Glutamatergic neuron (in vitro differentiated cells): ENCODE measurements at places on chromosomes 6 and 20. TPM values are rescaled to one million over a fixed set of nuclear protein-coding genes. Genes with fewer than 3 reads are reported as not detected.

The ZC3H12D gene
- total RNA-seq: 48.7 TPM

The SLC44A4 gene
- not detected for total RNA-seq

The FAM184A gene
- total RNA-seq: 20.0 TPM

The DDAH2 gene
- total RNA-seq: 266 TPM

The MOXD1 gene
- not detected for total RNA-seq

The LGSN gene
- total RNA-seq: not detected

The FLRT3 gene
- 5.7 TPM for total RNA-seq

The GPR63 gene
- 6.6 TPM for total RNA-seq

The TP53TG5 gene
- not detected for total RNA-seq

The LTB gene
- total RNA-seq: not detected

DNA sequence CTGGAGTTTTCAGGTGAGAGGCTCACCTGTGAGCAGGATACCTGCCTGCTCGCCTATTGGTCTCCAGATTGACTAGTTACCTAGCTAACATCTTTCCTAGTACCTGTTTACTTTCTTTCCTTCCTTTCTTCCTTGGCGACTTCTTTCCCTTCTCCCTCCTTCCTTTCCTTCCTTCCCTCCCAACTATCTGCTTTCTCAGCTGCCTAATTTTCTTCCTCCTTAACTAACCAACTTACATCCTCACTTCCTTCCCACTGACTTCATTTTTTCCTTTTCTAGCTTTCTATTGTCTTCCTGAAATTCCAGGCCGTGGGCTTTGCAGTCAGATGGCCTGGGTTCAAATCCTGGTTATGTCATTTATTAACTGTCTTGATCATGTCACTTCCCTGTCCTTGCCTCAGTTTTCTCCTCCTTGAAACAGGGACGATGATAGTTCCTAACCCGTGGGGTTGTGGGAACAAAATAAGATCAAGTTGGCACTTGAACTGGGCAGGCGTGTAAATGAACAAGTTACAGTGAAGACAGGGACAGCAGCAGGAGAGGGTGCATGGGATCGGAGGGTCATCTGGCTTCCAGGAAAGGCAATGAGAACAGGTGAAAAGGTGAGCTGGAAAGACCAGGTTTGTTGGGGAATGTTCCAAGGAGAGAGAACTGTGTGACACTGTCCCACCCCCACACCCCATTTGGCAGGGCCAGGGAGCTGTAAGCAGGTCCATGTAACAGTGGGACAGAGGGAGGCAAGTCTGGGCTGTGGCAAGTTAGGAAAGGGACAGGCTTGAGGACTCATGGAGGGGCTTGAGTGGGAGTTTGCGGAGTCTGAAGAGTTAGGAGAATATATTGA, 540 bp downstream of the SGK2 start:
- H3K4me3 ChIP-seq: no peak overlapping the region
- no peaks in the 10 kb centered on the region for H3K4me1 ChIP-seq
- H3K27ac ChIP-seq: no peak overlapping the region
- DNase-seq: no peak
- peaks cover under 1% of the 10 kb centered on the region for H3K27me3 ChIP-seq

DNA sequence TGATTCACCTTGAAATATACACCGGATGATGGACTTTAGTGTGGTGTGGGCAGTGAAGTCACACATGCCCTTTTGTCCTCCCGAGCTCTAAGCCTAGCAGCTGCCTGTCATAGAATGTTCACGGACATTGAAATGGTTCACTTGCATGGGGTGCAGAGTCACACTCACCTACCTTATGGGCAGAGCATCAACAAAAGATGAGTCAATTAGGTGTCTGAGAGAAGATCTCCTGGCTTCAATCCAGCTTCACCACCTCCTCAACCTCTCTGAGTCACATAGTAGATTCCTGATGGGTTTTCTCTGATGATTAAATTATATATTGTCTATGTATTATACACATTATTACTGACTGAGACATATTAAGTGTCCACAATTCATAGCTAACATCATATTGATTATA, 48.1 kb upstream of the HLA-E start:
- no peak overlapping the region for H3K4me3 ChIP-seq
- peaks cover 12% of the 10 kb centered on the region for H3K27me3 ChIP-seq
- H3K4me1 ChIP-seq: no peaks in the 10 kb centered on the region
- DNase-seq: no peak
- no peaks in the 10 kb centered on the region for H3K36me3 ChIP-seq
- no peak overlapping the region for H3K27ac ChIP-seq

DNA sequence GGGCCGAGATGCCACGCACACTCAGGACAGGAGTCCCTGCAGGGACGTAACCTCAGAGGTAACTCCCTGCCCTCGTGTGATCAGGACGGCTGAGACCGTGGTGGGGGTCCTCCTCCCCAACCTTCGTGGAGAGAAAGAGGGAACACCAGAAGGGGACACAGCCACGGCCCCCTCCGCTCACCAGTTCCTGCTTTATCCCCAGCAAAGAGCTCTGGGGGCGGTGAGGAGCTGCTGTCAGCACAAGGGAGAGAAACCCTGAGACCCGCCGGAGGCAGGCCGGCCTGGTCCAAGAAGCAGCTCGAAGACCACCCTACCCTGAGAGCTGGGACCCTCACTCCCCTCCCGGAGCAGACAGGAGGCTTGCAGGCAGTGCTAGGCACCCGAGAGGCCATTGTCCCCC, 44.4 kb downstream of the SLC2A4RG start:
- DNase-seq: no peak
- H3K36me3 ChIP-seq: no peaks in the 10 kb centered on the region
- peaks cover 13% of the 10 kb centered on the region for H3K27me3 ChIP-seq
- peaks cover 18% of the 10 kb centered on the region for H3K4me1 ChIP-seq

GRCh38 chr6:42315259-42315990, 97.8 kb upstream of the MRPS10 start:
- H3K27me3 ChIP-seq: peaks cover 1% of the 10 kb centered on the region
- no peak for DNase-seq
- peaks cover 14% of the 10 kb centered on the region for H3K4me1 ChIP-seq
- H3K4me3 ChIP-seq: no peak overlapping the region

DNA sequence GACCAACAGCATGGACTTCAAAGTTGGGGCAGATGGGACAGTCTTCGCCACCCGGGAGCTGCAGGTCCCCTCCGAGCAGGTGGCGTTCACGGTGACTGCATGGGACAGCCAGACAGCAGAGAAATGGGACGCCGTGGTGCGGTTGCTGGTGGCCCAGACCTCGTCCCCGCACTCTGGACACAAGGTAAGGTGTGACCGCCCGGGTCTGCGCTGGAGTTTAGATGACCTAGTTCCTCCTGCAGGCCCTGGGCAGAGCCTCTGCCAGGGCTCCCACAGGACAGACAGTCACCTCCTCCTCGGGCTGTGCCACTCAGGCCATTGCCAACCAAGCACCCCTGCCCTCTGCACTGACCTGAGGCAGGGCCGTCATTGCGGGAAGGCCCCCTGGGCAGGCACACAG, 322.1 kb downstream of the TAF4 start:
- peaks cover 23% of the 10 kb centered on the region for H3K36me3 ChIP-seq
- peaks cover 9% of the 10 kb centered on the region for H3K27me3 ChIP-seq
- H3K4me3 ChIP-seq: no peak overlapping the region
- DNase-seq: no peak

- H3K4me1 ChIP-seq: no peaks in the 10 kb centered on the region
- no peak overlapping the region for H3K4me3 ChIP-seq
- DNase-seq: no peak
- H3K27me3 ChIP-seq: no peaks in the 10 kb centered on the region
- no peak overlapping the region for H3K27ac ChIP-seq
Observed at GRCh38 chr6:102623201-102623600, 1229.7 kb downstream of the GRIK2 start.

- DNase-seq: no peak
- H3K27ac ChIP-seq: peak overlapping the region; percentile 59
- H3K36me3 ChIP-seq: no peaks in the 10 kb centered on the region
Observed at GRCh38 chr6:79525272-79526100, 11.7 kb downstream of the LCA5 start.

GRCh38 chr6:111996144-111996865, 57.6 kb upstream of the CCN6 start:
- no peak overlapping the region for H3K27ac ChIP-seq
- peak overlapping the region; percentile 28 for H3K4me3 ChIP-seq
- H3K4me1 ChIP-seq: peaks cover 30% of the 10 kb centered on the region
- no peaks in the 10 kb centered on the region for H3K36me3 ChIP-seq
- H3K27me3 ChIP-seq: peaks cover 4% of the 10 kb centered on the region

- no peaks in the 10 kb centered on the region for H3K36me3 ChIP-seq
- no peak overlapping the region for H3K27ac ChIP-seq
- H3K27me3 ChIP-seq: no peaks in the 10 kb centered on the region
- H3K4me3 ChIP-seq: no peak overlapping the region
- peaks cover 3% of the 10 kb centered on the region for H3K4me1 ChIP-seq
- DNase-seq: no peak
Observed at GRCh38 chr6:37041521-37041920, 36.1 kb downstream of the FGD2 start.

- peaks cover 7% of the 10 kb centered on the region for H3K4me1 ChIP-seq
- DNase-seq: no peak
- H3K27ac ChIP-seq: no peak overlapping the region
- no peaks in the 10 kb centered on the region for H3K36me3 ChIP-seq
- no peaks in the 10 kb centered on the region for H3K27me3 ChIP-seq
- H3K4me3 ChIP-seq: no peak overlapping the region
Observed at GRCh38 chr6:11208854-11209253, 23.6 kb downstream of the NEDD9 start.

- no peaks in the 10 kb centered on the region for H3K36me3 ChIP-seq
- peaks cover 2% of the 10 kb centered on the region for H3K27me3 ChIP-seq
- DNase-seq: no peak
- H3K4me1 ChIP-seq: peaks cover 21% of the 10 kb centered on the region
- no peak overlapping the region for H3K4me3 ChIP-seq
Observed at GRCh38 chr6:107554326-107554725, 64.4 kb downstream of the SOBP start.

GRCh38 chr6:1472643-1473042, 83.3 kb downstream of the FOXF2 start:
- H3K36me3 ChIP-seq: peaks cover 4% of the 10 kb centered on the region
- H3K4me3 ChIP-seq: no peak overlapping the region
- DNase-seq: no peak
- peaks cover 6% of the 10 kb centered on the region for H3K4me1 ChIP-seq
- no peaks in the 10 kb centered on the region for H3K27me3 ChIP-seq
- H3K27ac ChIP-seq: no peak overlapping the region

DNA sequence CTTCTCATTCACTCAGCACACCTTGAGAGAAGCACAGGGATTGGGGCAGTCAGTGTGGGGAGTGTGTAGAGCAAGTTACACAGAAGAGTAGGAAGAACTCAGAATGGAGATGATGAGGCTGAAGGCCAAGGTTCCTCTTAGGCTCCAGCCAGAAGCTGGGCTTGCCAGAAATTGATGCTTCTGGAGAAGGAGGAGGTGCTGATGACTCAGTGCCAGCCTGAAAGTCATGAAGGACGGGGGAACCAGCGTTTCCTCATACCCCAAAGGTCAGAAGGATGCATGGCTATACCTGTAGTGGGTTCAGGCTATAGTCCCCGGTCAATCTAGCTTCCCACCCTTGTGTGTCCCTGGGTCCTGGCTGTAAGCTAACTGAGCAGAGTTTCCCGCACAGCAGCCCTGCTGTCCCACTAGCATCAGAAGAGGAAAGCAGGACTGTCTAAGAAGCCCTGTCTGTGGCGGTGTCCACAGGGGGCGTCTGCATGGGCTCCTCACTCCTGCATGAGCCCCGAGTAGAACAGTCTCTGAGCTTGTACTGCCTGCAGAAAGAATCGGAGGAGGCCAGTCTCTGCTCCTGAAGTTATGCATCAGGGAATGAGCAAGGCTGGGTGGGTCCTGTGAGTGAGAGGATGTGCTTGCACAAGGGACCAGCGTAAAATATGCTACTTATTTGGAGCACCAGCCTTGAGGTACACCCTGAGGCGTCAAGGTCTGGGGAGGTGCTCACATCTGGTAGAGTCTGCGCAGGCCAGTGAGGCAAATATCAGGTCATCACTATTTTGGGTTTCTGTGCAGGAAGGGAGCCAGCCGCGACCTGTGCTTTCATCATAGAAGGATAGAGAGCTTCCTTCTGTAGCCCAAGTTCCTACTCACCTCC, 148.5 kb downstream of the MRPL14 start:
- DNase-seq: no peak
- peaks cover 8% of the 10 kb centered on the region for H3K27me3 ChIP-seq
- H3K36me3 ChIP-seq: no peaks in the 10 kb centered on the region
- H3K27ac ChIP-seq: no peak overlapping the region
- H3K4me3 ChIP-seq: peak overlapping the region; percentile 28

DNA sequence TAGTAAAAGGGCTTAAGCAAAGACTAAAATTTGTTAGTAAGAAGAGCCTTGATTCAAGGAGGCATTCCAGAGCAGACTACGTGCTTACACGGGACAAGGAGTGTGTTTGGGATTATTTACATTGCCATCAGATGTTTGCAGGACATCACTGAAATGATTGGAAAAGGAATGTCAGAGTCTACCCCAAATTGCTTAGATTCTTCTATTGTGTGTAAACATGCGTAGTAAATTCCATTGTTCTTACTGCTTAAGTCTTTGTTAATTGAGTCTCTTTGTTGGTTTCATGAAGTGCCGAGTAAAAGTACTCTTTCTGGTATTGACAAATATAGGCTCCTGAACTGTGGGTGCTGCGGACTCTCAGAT, 60.5 kb downstream of the CD83 start:
- H3K27ac ChIP-seq: no peak overlapping the region
- no peak for DNase-seq
- H3K4me3 ChIP-seq: no peak overlapping the region
- H3K27me3 ChIP-seq: peaks cover 2% of the 10 kb centered on the region
- H3K36me3 ChIP-seq: no peaks in the 10 kb centered on the region

GRCh38 chr6:109236115-109237076, 141.1 kb downstream of the CEP57L1 start:
- no peak overlapping the region for H3K4me3 ChIP-seq
- peak overlapping the region; percentile 71 for H3K27ac ChIP-seq
- H3K36me3 ChIP-seq: no peaks in the 10 kb centered on the region
- peaks cover 3% of the 10 kb centered on the region for H3K27me3 ChIP-seq
- DNase-seq: peak; percentile 44

- DNase-seq: no peak
- H3K36me3 ChIP-seq: no peaks in the 10 kb centered on the region
- H3K4me1 ChIP-seq: no peaks in the 10 kb centered on the region
- no peak within 1 kb of the TSS for H3K27ac ChIP-seq
Observed at GRCh38 chr6:46687619-46688097, at the start of gene TDRD6. TSS of gene TDRD6 (plus strand) at chr6:46687885. CDS start at chr6:46688129, 244 bp downstream.

- no peaks in the 10 kb centered on the region for H3K36me3 ChIP-seq
- no peak for DNase-seq
- H3K27me3 ChIP-seq: peaks cover 3% of the 10 kb centered on the region
- H3K4me3 ChIP-seq: peak overlapping the region; percentile 75
Observed at GRCh38 chr6:75935473-75935793, 137.0 kb downstream of the IMPG1 start.

- peak overlapping the region; percentile 18 for H3K27ac ChIP-seq
- H3K4me3 ChIP-seq: no peak overlapping the region
- H3K36me3 ChIP-seq: no peaks in the 10 kb centered on the region
- no peak for DNase-seq
- peaks cover 2% of the 10 kb centered on the region for H3K4me1 ChIP-seq
Observed at GRCh38 chr6:11333132-11333849, 100.8 kb upstream of the NEDD9 start.

- no peaks in the 10 kb centered on the region for H3K4me1 ChIP-seq
- no peak overlapping the region for H3K4me3 ChIP-seq
- no peaks in the 10 kb centered on the region for H3K27me3 ChIP-seq
- no peak overlapping the region for H3K27ac ChIP-seq
- DNase-seq: no peak
Observed at GRCh38 chr6:37182736-37183590, 13.0 kb downstream of the PIM1 start.

GRCh38 chr20:33386673-33387072, 14.6 kb downstream of the CDK5RAP1 start:
- H3K36me3 ChIP-seq: peaks cover 17% of the 10 kb centered on the region
- peaks cover 2% of the 10 kb centered on the region for H3K27me3 ChIP-seq
- DNase-seq: no peak
- H3K27ac ChIP-seq: no peak overlapping the region
- no peak overlapping the region for H3K4me3 ChIP-seq

- no peak for DNase-seq
- no peaks in the 10 kb centered on the region for H3K27me3 ChIP-seq
- no peak overlapping the region for H3K27ac ChIP-seq
- no peaks in the 10 kb centered on the region for H3K4me1 ChIP-seq
Observed at GRCh38 chr6:89449193-89449592, 16.2 kb downstream of the ANKRD6 start.
